ENCODE measurements at places on chromosomes 2 and 18.

- no peak for DNase-seq
These were observed 3.4 kb downstream of the DIPK1C start for GRCh38 chr18:74453642-74454198.

- no peak for DNase-seq
These were observed 39.5 kb upstream of the NPAS2 start for GRCh38 chr2:100780203-100781008.

DNA sequence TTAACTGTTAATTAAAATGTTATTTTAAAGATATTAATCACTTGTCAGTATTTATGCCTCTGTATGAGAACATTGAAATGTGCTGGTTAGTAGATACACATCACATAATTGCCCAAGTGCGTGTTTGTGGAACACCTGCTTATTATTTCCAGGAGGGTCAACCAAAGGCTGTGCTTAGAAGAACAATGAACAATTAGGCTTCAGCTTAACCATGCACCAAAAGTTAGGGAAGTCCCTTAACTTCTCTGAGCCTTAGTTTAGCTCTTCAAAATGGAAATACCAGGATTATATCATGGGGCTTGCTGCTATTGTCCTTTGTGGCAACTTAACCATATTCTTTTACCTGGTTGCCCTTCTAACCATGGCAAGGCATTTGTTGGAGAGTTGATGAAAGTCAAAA, 43.0 kb upstream of the PLA2R1 start:
- DNase-seq: no peak

- no peak for DNase-seq
These were observed 74.6 kb downstream of the AGAP1 start for GRCh38 chr2:235568431-235568830.

DNA sequence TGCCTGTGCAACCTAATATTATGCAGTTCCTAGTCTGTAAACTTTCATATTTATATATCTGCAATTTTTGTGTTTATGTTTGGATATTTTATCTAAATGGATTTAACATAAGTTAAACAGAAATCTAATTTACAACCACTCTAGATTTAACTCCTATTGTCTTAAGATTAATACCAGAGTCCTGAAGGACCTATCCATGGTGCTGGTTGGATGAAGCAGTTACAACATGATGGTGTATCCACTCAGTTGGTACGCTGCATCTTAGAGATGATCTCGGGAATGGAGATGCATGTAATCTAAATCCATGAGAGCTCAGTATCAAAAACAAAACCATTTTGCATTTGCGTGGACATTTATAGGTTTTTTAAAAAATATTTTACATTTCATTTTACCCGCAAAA, 745.9 kb upstream of the SLC8A1 start:
- peak; percentile 10 for DNase-seq

- DNase-seq: peak; percentile 82
These were observed 113.6 kb downstream of the ALPK2 start for GRCh38 chr18:58515175-58515775.

- DNase-seq: no peak
These were observed 198.7 kb downstream of the CYP26B1 start for GRCh38 chr2:71948781-71949536.

- DNase-seq: no peak
These were observed 147.5 kb downstream of the ACKR3 start for GRCh38 chr2:236717120-236717519.

DNA sequence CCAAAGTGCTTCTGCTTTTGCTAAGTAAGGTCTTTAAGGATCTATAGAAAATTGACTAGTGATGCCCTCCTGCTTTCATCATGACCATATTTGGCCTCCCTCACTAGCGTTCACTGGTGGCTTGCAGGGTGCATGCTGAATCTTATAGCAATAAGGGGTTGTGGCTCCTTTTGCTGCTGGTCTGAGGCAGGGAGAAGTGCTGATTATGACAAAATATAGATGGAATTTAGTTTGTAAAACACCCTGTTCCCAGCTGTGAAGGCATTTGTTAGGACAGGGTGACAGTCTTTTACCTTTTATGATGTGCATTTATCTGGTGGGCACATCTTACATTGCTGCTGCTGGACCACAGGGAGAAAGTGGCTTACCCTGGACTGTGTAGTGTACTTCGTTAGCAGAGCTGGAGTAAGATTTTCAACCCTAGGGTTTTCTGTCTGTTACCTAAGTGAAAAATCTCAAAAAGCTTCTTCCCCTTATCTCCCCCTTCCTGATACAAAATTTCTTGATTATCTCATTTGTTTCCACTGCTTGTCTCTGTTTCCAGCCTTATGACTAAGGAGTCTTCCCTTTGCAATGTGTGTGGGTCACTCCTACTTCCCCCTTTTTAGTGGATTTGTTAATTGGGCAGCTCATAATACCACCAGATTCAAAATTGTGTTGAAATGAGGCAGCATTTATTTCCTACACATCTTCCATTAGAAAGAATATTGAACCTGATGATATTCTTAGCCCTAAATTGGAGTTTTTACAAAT, 21.2 kb upstream of the RPL37A start:
- DNase-seq: no peak

GRCh38 chr18:70420146-70420898, 131.5 kb downstream of the SOCS6 start:
- no peak for DNase-seq

DNA sequence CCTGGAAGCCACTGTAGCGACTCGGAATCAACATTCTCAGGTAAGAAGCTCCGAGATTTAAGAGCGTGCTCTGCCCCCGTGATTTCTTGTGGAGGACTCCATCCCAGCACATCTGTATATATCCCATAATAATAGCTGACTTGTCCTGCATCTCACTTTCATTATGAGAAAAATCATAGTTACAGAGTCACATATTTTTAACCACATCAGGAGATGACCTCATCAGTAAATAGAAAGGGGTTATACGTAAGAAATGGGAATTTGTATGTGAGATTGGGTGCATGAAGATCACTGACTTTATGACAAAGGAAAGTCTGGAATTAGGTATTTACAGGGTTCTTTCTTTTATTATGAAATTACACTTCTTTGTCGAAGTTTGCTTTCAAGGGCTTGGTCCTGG, 16.4 kb upstream of the TMEM18 start:
- DNase-seq: no peak

- DNase-seq: no peak
These were observed 500.3 kb upstream of the FAM98A start for GRCh38 chr2:34099377-34099776.

All from tongue (tissue), 3 donors.